LNCaP clone FGC (cell line): ENCODE measurements at places on chromosomes 2 and 18.

GRCh38 chr18:5197032-5197434, at the start of gene AKAIN1:
TSS of gene AKAIN1 (minus strand) at chr18:5197257. CDS start at chr18:5197053, 204 bp downstream.
- DNase-seq, result no peak

DNA sequence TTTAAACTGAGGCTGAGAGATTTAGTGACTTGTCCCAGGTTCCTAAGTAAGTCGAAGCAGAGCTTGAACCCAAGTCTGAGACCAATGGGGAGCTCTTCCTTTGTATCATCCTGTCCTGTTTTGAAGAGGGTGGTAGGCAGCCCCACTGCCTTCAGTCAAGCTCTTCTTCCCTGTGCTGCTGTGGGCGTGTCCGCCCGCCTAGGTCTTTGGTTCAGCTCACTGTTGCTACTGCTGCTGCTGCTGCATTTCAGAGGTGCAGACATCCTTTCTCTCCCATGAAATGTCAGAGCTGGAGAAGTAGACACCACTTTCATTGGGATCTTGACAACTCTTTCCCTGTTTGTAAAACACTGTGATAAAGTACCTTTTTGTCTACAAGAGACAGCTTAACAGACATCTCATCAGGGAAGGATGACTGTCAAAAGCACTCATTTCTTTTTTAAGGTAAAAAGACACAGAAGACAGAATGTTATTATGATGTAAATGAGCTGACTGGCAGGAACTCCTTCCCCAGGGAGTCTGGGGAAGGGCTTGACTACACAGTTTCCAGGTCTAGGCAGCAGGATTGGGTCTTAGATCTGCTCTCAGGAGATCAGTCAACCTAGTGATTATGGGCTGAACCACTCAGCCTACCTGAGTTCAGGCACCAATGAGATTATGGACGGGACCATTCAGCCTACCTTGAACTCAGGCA, 91.7 kb upstream of the TRIB2 start:
- no peak for DNase-seq

DNA sequence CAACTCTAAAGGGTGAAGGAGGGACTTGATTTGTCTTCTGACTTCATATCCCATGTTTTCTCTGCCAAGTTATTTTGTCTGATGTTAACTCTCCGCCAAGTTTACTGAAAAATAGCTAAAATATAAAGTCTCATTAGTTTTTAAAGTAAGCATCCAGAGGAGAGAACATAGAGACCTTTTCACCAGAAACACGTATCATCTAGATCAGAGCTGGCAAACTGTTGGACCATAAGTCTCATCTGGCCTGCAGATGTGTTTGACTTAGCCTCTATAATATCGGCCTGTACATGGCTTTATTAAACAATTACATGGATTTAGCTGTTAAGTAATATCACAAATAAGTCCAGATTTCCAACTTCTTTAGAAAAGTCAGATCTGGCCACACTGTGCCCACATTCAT, 182.6 kb downstream of the PLCL1 start:
- no peak for DNase-seq

DNA sequence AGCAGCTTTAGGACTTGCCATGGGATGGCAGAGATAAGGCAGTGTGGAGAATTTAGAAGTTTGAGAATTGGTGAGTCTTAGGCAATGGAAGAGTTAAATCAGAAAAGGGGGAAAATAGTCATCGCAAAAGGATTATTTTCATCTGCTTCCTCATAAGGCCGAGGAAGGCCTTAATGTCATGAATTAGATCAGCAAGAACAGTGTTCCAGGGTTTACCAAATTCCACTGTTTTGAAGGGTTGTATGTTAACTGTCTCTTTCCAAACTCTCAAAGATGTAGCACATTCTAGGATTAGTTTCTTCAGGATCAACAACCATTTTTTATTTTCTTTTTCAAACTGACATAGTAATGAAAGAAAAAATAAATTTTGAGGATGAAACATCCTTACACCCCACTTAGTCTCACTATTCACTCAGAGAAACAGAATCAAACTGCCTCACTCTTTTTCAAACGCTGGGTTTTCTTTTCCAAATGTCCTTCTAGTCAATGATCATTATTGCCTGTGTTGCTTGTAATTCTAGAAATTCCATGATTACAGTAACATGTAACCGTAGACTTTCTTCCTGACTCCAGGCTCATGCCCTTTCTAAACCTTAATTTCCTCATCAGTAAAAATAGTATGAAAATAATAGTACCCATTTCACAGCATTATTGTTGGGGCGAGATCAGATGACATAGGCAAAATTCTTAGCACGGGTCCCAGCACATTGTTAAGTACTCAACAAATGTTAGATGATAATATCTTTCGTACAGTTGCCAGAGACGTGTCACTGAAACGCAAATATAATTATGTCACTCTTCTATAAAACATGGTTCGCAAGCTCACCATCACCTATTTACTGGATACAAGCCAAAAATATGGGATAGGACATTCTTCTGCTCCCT, 23.6 kb downstream of the ZEB2 start:
- DNase-seq, result peak; percentile 69

GRCh38 chr2:112542984-112543661, 858 bp downstream of the POLR1B start:
- DNase-seq, result no peak

DNA sequence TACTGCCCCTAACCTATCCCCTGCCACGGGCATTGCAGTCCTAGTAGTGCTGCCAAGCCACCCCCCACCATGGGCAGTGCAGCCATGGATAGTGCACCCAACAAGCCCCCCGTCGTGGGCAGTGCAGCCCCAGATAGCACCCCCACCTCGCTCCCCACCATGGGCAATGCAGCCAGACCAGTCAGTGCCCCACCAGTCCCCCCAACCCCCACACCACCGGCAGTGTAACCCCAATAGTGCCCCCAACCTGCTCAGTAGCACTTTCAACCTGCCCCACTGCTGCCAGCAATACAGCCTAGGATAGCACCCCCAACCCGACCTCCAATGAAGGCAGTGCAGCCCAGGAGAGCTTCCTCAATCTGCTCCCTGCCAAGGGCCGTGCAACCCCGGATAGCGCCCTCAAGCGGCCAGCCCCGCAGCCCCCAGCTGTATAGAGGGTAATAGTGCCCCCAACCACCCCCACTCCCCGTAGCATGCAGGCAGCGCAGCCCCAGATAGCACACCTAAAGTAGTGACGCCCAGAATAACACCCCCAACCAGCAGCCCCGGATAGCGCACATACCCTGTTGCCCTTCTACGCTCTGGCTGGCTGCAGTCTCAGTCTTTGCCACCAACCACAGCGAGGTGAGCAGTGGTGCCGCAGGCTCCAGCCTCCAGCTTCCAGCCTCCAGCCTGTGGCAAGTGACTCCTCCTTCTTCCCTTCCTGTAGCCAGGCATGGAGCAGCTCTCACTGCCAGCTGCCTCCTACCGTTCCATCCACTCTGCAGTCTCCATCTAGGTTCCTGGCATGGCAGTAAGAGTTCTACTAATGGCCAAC, 45.4 kb upstream of the ANKRD62 start:
- no peak for DNase-seq

DNA sequence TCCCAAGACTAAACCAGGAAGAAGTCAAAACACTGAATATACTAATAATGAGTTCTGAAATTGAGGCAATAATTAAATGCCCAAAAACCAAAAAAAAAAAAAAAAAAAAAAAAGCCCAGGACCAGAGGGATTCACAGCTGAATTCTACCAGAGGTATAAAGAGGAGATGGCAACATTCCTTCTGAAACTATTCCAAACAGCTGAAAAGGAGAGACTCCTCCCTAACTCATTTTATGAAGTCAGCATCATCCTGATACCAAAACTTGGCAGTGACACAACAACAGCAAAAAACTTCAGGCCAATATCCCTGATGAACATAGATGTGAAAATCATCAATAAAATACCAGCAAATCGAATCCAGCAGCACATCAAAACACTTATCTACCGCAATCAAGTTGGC, 108.5 kb upstream of the COL3A1 start:
- no peak for DNase-seq

GRCh38 chr18:31217038-31217849, 54.6 kb upstream of the DSC1 start:
- DNase-seq, result no peak

DNA sequence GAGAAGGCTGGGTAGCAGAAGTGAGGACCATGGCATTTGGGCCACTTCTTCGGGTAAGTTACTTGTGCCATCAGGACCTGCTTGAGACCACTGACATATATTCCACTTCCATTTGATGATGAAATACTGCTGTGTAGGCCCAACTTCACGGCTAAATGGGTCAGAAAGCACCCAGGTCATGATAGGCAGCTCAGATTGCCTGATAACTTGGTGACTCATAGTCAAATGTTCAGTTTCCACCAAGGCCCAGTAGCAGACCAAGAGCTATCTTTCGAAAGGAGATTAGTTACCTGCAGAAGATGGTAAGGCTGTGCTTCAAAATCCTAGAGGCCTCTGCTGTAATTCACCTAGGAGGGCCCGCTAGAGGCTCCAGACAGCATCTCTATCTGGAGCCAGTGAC, 31.8 kb upstream of the MEX3C start:
- DNase-seq, result no peak

DNA sequence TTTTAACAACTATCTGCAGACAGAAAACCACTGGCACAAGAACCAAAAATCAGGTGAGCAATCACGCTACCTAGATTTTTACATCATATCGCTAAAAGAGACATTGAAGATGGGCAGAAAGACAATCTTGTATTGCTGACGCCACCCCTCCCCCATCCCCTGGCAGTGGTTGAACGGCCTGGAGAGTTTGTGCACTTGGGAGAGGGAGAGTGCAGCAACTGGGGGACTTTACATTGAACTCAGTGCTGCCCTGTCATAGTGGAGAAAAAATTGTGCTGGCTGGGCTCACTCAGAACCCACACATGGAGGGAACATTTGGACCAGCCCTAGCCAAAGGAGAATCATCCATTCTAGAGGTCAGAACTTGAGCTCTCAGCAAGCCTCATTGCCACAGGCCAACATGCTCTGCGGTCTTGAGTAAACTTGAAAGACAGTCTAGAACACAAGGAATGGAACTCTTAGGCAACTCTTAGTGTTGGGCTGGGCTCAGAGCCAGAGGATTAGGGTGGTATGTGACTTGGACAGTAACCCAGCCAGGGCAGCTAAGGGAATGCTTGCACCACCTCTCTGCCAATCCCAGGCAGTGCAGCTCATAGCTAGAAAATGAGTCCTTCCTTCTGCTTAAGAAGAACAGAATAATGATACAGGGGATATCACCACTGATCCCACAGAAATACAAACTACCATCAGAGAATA, 220.0 kb upstream of the CYP26B1 start:
- DNase-seq, result peak; percentile 43

- DNase-seq, result no peak
These were observed 10.5 kb downstream of the PKP4 start for GRCh38 chr2:158467248-158467647.

DNA sequence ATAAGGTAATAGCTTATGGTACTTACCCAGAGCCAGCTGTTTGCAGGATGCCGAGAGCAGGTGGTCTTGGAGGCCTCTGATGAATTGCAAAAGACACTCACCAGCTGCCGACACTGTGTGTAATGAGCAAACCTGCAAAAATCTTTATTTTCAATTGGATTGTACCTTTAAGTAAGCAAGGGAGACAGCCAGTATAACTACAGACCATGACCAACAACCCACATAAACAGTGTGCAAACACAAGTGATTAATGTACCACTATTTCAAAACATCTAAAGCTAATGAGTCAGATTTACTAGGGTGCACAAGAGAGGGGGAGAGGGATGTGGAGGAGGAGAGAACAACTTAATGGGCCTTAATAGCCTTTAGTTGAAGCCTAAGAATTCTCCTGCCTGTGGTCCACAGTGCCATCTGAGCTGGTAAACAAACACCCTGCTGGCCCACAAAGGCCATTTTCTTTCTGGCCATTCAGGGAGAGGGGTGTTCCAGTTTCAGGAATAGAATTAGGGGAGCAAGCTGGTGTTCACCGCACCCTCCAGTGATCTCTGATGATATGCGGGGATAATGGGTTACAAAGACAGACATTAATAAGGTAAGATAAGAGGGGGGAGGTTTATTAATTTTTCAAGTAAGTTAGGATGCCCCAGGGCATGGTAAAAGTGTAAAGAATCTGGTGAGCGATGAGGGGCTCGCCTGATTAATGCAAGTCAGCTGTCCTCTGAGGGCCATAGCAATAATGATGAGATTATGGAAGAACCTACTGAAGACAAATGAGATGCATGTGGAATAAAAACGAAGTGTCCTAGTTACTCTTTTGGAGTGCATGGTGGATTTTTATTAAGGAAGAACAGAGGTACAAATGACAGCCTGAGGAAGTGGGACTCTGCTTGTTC, 196.4 kb downstream of the HRH4 start:
- DNase-seq, result no peak

DNA sequence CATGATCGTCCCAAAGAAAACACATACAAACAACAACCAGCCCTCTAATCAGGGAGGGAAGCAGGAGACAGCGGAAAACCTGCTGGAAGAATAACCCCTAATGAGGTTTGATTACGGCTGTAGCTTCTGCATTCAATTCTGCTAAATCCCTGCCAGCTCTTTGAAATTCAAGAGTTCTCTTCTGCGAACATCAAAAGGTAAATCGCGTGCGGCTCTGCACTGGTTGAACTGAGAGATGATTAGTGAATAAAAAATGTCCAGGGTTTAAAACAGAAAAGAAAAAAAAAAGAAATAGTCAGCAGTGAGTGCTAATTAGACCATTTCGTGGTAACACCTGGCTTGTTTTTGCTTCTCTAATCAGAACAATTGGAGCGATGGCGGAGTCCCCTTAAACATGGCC, 153.0 kb upstream of the CAPN13 start:
- DNase-seq, result no peak

GRCh38 chr2:11514081-11514730, 19.6 kb upstream of the GREB1 start:
- no peak for DNase-seq

DNA sequence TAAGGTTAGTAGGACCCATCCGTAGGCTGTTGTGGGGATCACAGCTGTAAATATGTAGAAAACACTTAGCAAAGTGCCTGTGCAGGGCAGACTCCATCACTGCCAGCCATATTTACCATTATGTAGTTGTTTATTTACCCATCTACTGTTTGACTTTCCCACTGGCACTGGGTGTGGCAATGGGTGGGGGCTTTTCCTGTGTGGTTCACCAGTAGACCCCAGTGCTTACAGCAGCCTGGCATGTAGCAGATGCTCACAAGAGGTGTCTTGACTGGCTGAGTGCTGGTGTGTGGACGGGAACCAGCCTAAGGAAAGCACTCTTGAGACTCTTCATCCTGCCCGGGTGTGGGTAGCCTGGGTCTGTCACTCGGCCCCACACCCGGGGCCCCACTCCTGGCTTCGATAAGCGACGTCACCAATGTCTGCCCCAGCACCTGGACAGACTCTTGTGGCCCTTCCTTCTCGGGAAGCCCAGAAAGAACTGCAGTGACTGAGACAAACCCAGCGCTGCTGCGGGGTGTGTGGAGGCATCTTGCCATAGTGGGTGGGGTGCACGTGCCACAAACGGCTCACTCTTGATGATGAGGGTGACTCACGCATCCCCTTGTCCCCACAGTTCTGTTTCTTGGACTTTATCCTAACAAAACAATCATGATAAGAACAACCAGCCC, 78.3 kb downstream of the HDAC4 start:
- DNase-seq, result no peak

GRCh38 chr2:85789271-85789670, 35.5 kb downstream of the ATOH8 start:
- DNase-seq, result no peak

GRCh38 chr2:16630463-16630862, 35.2 kb downstream of the CYRIA start:
- no peak for DNase-seq

- no peak for DNase-seq
These were observed 123.9 kb upstream of the ACKR3 start for GRCh38 chr2:236445678-236446077.

GRCh38 chr18:39487932-39488331, 1922.3 kb upstream of the CELF4 start:
- no peak for DNase-seq
